ENCODE measurements at places on chromosomes 1 and 21.

DNA sequence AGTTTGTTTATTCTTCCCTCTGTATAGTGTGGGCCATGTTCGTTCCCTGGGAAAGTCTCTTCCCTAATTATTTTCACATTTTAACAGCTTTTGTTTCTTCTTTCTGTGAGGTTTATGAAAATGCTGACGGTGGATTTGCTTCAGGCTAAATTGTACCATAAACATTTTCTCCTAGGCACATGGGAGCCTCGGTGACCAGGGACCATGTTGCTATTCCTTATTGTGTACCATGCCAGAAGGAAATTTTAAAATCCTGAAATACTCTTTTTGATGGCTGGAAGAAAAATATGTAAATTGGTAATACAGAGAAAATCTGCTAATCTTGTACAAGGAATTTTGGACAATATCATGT lies 230.1 kb upstream of the JUN start:
- no peak for DNase-seq

- DNase-seq: no peak
Observed at GRCh38 chr21:34649400-34649799, 19.4 kb upstream of the CLIC6 start.

DNA sequence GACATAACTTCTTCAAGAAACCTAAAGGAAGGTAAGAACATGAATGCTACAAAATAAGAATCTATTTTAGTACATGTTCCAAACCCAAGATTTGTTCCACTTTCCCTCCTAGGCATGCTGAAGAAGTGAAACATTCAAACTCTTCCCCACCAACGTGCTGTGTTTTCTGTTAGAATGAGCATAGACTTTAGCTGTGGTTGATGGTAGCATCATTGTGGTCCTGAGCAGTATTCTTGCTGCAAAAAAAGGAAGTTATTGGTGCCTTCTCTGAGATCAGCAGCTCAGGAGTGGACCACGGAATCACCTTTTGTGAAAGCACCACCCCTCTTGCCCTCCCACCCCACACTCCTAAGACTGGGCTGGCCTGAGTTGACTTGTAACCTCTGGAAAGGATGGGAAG lies 100.4 kb upstream of the POGK start:
- no peak for DNase-seq

- DNase-seq: peak; percentile 62
Observed at GRCh38 chr1:45306319-45306718, 20.4 kb upstream of the HPDL start.

DNA sequence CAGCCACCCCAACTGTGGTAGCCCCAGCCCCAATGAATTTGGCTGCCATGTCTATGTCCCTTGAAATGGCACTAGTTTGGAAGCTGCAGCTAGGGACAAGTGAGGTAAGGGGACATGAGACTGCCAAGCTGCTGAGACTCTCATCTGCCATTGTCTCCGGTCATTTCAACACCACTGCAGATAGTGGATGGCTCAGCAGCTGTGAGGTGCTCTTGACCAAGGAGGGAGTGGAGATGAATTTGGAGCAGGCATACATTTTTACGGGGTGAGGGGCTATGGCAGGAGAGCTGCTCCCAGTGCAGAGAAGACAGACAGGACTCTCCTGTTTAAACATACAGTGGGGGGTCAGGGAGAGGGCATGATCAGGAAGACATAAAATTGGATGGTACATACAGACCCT lies 315.5 kb upstream of the CAMK1G start:
- DNase-seq: no peak

GRCh38 chr1:7893529-7894180 lies 40.8 kb upstream of the UTS2 start:
- no peak for DNase-seq

- DNase-seq: no peak
Observed at GRCh38 chr1:84089867-84090266, 54.2 kb upstream of the PRKACB start.

- no peak for DNase-seq
Observed at GRCh38 chr1:47940326-47940725, 56.9 kb downstream of the TRABD2B start.

DNA sequence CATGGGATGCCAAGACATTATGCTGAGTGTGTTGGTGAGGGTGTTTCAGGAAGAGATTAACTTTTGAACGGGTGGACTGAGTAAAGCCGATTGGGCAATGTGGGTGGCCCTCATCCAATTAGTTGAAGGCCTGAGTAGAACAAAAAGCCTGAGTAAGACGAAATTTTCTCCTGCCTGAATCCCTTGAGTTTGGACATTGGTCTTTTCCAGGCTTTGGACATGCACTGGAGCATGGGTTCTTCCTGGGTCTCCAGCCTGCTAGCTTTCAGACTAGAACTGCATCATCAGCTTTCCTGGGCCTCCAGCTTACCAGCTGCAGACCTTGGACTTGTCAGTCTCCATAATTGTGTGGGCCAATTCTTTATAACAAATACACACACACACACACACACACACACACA lies 63.6 kb downstream of the NIBAN1 start:
- no peak for DNase-seq

GRCh38 chr1:30081379-30082102 lies 641.8 kb downstream of the MATN1 start:
- no peak for DNase-seq

DNA sequence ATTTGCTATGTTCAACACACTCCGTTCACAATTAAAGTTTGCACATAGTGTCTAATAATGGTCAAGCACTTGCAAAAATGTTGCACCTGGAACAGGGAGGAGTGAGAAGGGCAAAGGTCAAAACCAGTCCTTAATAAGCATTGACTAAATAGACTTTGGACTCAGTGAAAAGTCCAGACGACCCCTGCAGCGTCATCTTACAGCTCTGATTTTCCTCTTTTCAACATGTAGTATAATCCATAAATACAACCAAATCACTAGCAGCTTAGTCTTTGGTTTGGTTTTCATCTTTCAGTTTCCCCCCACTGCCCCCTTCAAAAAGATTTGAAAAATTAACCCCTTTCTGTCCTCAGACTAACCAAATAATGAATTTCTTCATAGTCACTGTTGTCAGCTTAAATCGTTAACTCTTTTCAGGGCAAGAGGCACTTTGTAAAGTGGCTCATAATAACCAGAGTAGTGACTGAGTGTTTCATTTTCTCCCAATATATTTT lies 290.3 kb downstream of the PTPRC start:
- no peak for DNase-seq

DNA sequence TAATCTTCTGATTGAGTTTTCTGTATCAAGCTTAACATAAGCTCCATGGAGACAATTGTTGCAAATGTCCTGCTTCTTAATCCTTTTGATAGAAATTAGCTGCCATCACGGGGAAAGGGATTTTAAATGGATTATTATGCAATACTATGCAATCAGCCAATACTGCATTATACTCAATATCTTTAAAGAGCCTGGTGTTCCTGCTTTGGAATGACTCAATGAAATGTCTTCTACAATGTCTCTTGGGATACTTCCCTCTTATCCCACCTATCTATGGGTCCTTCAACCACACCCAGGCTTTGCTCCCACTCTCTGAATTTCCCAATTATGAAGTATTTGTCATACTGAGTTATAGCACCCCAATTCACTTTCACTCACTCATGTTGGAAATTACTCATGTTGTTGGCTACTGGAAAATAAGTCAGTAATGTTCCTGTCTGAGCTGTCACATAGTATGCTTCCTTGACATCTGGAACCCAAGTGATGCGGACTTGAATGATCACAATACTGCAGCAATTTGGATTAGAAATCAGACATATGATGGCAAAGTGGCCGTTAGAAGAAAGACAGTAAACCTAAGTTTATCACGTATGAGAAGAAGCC lies 85.0 kb downstream of the TPR start:
- no peak for DNase-seq

DNA sequence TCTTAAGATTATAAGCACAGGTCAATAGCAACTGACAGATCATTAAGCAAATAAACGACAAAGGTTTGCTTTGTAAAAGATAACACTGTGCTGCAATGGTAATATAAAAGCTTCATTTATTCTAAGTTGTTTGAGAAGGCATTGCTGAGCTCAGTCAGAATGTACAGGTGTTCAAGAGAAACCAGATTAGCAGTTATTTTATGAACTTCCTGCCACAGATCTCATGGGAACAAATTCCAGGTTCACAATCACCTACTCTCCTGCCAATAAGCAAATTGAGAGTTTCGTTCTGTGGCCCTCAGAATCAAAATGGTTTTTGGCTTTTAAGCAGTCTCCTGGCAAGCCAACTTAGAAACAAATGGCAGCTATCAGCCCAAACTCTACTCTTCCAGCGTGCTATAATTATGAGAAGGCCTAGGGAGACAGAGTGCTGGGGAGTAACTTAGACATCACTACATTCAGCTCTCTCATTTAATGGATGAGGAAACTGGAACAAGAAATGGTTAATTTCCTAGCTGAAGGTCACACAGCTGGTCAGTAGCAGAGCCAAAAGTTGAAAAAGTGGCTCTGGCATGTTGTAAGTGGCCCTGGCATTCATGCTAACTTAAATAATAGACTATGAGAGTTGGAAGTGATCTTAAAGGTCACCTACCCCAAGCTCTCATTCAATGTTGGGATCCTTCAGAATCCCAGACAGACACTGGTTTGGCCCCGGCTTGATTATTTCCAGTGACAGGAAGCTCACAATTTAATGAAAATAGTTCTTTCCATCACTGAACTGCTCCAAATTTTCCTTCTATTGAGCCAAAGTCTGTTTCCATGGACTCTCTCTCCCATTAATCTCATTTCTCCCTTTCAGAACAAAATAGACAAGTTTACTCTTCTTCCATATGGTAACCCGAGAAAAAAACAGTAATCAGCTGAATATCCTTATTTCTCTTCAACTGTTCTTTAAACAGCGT lies 82.6 kb upstream of the EDEM3 start:
- no peak for DNase-seq

GRCh38 chr1:52238474-52238873 lies 96.6 kb downstream of the ZFYVE9 start:
- no peak for DNase-seq

DNA sequence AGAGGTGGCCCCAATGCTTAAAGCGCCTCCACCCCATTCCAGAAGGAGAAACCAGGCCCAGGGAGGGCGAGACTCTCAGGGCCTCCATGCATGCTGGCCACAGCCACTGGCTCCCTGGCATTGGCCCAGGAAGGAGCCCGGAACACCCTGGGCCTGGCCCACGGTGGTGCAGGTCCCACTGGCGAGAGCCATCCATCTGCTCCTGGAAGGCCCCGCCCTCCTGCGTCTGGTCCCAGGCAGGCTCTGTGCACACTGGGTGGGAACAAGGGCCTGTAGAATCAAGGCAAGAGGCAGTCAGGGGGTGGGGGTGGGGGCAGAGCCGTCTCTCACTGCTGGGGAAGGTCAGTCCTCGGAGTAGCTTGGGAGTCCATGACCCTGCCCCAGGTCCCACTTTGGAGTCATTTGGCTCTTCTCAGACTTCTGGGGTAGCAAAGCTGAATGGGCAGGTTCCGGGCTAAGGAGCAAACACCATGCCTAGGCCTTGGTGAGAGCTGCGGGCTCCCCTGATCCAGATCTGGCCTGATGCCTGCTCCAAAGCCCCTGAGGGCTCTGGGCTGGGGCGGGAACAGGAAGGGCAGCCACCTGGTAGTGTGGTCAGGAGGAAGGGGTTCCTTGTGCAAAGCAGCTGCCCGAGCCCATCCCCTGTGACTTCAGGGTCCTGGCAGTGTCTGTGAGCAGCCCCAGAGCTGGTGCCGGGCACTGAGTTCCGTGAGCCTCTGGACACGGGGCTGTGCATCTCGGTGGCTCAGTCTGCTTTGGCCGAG lies 107.0 kb upstream of the ARHGEF16 start:
- DNase-seq: no peak

DNA sequence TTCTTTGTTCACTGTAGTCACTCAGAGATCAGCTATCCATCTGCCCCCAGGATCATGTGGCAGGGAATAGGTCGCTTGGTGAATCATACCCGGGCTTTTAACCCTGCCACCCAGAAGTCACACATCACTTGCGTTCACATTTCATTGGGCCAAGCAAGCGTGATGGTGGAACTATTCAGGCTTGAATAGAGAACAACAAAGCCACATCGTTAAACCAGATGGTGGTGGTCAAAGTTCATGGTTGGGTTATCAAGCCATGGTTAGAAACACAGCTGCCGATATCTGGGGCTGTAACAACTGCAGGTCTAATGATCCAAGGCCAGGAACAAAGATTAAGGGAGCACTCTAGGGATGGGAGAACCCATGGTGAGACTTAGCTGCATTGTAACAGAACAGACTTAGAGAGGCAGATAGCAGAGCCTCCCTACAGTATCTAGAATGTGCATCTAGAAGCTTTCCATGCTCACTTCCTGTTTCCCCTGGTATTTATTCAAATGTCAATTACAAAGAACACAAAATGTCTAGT lies 40.0 kb upstream of the PTPRC start:
- peak; percentile 28 for DNase-seq

- DNase-seq: no peak
Observed at GRCh38 chr1:32929366-32929765, 28.2 kb upstream of the TMEM54 start.

GRCh38 chr1:230930986-230931385 lies 47.7 kb downstream of the TTC13 start:
- DNase-seq: no peak

- no peak for DNase-seq
Observed at GRCh38 chr1:91940496-91940895, 8.7 kb upstream of the BRDT start.

DNA sequence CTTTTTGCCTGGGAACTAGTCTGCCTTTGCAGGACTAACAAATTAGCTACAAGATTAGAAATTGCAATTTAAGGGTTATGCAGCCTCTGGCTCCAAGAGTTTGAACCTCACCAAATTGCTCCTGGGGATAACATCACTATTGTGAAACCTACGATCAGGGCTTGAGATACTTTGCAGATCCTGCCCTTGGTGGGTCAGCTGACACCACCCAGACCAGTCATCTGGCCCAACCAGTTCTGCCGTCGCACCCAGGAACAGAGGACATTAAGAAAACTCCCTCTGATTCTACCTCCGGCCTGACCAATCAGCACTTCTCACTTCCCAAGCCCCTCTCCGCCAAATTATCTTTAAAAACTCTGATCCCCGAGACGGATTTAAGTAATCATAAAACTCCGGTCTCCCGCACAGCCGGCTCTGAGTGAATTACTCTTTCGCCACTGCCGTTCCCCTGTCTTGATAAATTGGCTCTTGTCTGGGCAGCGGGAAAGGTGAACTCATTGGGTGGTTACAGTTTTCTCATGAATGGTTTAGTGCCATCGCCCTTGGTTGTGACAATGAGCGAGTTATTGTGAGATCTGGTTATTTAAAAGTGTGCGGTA lies 32.9 kb upstream of the B3GALT5 start:
- DNase-seq: no peak

GRCh38 chr21:25878344-25878743 lies 143.6 kb downstream of the GABPA start:
- no peak for DNase-seq

Data from GM20000 (cell line).